ENCODE measurements at places on chromosomes 3 and 15.

- no peak for DNase-seq
These were observed 36.8 kb downstream of the PFN2 start for GRCh38 chr3:149933858-149934257.

GRCh38 chr3:62370858-62371719 lies 2.3 kb downstream of the FEZF2 start:
- no peak for DNase-seq

GRCh38 chr3:140529096-140529495 lies 148.8 kb upstream of the TRIM42 start:
- DNase-seq = no peak

GRCh38 chr3:134374791-134375581 lies 739 bp upstream of the AMOTL2 start:
- DNase-seq = no peak

GRCh38 chr3:58591517-58592510 lies 14.6 kb upstream of the FAM107A start:
- no peak for DNase-seq
